Effector CD4-positive, alpha-beta T cell (primary cell): ENCODE measurements at places on chromosomes 3 and 15.

GRCh38 chr15:46858150-46858549 is 859.2 kb upstream of the SEMA6D start:
- no peak for DNase-seq

- DNase-seq, result no peak
These were observed 14.5 kb upstream of the RBSN start for GRCh38 chr3:15113471-15113870.

DNA sequence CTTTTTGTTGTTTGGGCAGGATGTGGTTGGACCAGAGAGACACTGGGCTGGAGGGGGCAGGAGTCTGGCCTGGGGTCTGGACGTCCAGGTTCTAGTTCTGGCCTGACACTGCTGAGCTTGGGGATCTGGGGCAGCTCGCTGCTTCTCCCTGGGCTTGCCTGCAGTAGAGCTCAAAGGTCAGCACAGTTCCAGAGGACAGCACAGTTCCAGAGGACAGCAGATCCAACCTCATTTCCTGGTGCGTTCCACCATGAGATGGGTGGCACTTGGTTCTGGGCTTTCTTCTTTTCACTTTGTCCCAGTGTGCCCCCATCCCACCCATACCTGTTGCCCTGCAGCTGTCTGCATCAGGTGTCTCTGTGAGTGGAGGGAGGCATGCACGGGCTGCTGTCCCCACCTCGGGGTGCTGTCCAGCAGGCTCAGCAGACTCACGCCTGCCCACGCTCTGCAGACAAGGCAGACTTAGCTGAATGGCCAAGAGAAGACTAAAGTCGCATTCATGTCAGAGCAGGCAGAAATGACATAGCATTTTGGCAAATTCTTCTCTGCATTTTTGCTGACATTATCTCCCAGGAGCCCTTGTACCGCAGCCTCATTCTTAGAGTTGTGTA is 16.7 kb downstream of the CACNA2D3 start:
- DNase-seq, result no peak

- DNase-seq, result no peak
These were observed at the start of gene SEMA5B for GRCh38 chr3:123027292-123028232. TSS of gene SEMA5B (minus strand) at chr3:123027763. CDS start at chr3:122961263, 66,500 bp downstream.

DNA sequence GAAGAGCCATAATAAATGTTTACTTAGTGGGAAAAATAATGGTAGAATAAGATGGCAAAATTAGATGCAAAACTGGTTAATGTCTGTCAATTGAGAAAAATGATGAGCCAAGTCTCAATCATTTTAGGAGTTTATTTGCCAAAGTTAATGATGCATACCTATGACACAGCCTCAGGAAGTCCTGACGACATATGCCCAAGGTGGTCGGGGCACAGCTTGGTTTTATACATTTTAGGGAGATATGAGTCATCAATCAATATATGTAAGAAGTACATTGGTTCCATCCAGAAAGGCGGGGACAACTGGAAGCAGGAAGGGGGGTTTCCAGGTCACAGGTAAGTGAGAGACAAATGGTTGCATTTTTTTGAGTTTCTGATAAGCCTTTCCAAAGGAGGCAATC is 31.5 kb downstream of the CLEC3B start:
- no peak for DNase-seq

DNA sequence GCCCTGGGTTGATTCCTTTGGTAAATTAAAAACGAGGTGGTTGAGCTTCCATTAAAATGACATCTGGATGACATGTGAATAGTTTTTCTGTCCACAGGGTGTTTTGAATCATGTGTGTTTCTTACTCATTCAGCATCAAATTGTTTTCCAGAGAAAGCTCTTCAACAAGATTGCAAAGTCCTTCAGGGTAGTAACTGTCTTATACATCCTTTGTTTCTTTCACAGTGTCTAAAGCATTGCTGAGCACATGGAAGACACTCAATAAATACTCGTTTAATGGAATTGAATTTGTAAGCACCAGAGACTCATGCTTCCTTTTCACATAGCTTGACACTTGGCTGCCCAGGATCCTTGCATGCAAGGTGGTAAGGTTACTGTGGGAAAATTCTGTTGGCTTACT is 223.1 kb upstream of the CNTN6 start:
- no peak for DNase-seq

- DNase-seq, result no peak
These were observed 127.2 kb downstream of the EPHA3 start for GRCh38 chr3:89234620-89235019.

DNA sequence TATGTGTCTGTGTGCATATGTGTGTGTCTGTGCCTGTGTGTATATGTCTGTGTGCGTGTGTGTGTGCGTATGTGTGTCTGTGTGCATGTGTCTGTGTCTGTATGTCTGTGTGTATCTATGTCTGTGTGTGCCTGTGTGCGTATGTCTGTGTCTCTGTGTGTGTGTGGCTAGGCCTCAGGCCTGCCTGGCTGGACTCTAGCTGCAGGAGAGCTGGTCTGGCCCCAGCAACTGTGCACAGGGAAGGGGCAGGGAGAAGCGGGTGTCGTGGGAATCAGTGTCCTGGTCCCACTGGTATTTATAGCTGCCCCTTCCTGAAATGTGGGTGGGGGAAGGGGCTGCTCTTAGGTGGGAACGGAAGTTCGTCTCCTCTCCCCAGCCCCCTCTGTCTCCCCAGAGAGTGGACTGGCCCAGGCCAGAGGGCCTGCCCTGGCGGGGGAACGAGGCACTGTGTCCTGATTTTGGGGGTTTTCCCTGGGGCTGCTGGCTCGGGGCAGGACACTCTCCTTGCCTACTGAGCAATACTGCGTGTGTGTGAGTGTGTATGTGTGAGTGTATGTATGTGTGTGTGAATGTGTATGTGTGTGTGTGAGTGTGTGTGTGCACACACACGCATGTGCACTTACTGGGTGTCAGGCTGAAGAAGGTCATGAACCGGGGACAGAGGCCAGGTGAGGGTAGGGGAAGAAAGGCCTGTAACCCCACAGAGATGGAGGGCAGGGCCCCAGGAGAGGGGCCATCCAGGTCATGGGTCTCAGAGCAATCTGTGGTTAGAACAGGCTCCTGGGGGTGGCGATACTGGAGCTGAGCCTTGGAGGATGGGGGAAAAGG is 6.6 kb downstream of the CSPG4 start:
- DNase-seq, result no peak

DNA sequence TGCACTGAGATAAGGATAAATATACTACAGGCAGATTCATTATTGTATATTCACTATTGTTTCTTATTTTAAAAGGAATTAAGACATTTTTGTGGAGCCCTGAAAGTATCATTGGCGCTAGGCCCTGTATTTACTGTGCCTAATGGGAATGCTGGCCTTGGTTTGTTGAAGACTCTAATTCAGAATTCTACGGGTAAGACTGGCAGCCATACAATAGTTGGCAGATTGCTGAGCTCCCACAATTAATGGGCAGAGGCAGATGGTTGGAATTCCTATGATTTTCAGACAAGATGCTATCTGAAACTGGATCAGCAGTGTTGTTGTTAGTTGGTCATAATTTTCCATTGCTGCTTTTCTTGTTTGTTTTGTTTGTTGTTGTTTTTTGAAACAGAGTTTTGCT is 14.7 kb downstream of the PGBD4 start:
- no peak for DNase-seq

- no peak for DNase-seq
These were observed 14.9 kb upstream of the GJD2 start for GRCh38 chr15:34769711-34770110.
